ENCODE measurements at places on chromosomes 1 and 21.

DNA sequence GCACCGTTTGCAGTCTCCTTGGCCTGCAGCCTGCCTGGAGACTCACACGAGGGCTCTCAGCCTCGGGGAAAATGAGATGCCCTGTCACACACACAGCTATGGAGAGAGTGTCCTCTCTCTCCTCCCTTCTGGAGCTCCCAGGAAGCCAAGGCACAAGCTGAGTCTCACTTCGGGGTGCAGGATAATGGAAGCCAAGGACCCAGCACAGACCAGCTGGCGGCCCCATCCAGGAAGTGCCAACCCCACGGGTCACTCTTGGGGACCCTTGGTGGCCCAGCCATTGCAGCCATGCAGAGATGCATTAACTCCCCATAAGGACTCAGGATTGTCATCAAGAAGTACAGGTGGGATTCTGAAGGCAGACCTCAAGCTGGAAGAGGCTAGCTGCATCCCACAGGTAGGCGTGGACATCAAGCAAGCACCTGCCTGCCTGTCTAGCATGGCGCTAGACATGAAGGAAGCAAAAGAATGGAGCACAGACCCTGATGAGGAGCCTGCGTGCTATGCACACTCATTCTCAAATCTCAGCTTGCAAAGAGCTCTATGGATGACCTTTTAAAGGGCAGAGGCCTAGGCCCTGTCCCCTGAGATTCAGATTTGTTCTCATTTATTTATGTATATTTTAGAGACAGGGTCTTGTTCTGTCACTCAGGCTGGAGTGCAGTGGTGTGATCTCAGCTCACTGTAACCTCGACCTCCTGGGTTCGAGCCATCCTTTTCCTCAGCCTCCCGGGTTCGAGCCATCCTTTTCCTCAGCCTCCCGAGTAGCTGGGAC, 49.9 kb downstream of the IRF2BP2 start:
- no peak for DNase-seq

GRCh38 chr1:163170331-163170730, 32.4 kb downstream of the RGS5 start:
- no peak for DNase-seq

DNA sequence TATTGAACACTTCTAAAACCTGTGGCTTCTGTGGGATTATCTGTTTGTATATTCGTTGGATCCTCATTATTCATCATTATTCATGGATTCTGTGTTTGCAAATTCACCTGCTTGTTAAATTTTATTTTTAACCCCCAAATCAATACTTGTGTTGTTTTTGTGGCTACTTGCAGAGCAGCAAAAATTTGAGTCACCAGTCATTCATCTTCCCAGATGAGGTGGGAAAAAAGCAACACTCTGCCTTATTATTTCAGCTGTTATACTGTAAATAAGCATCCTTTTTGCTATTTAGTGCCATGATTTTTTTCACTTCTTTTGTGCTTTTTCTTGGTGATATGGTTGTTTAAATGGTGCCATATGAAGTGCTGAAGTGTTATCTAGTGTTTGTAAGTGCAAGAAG, 56.7 kb downstream of the RASAL2 start:
- DNase-seq = no peak

- no peak for DNase-seq
These were observed 7.0 kb upstream of the SLC26A9 start for GRCh38 chr1:205950280-205950679.

- no peak for DNase-seq
These were observed 224.0 kb downstream of the PTBP2 start for GRCh38 chr1:96945509-96946084.

- DNase-seq = no peak
These were observed 41.7 kb downstream of the CD55 start for GRCh38 chr1:207362962-207363860.

- DNase-seq = no peak
These were observed 17.5 kb downstream of the RUNX3 start for GRCh38 chr1:24912376-24913273.

All from T follicular helper cell (primary cell).